Esophagus mucosa (tissue), 1 donor: ENCODE measurements at places on chromosomes 11 and 22.

- ATAC-seq = no peak
Measured at GRCh38 chr11:57161351-57161750, 20.4 kb upstream of the LRRC55 start.

GRCh38 chr22:39535357-39535725 is 2.8 kb upstream of the RPS19BP1 start:
- no peak for ATAC-seq

DNA sequence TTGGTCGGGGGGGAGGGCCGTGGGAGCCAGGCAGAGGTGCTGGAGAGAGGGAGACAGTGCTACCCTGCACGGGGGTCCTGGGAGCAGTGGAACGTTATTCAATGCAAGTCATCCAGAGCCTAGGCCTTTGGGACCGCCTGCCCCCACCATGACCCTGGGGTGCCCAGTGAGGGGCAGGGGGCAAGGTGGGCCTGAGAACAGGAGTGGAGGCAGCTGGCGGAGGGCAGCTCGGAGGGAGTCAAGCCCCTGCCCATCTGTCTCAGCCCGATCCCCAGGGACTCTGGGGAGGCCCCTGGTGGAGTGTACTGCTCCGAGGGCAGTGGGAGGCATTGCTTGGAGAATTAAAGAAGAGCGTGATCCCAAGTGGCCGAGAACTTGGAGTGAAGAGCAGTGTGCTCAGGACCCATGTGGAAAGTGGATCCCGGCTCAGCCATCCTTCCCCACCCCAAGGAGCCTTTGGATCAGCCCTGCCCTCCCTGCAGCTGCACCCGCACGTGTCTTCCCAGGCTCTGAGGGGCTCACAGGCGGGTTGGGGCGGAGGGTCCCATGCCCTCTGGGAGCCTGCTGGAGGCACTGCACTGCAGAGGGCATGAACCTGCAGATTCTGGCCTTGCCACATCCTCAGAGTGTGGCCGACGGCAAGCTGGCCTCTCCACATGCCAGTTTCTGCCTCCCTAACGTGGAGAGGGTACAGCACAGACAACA is 34.0 kb upstream of the SMIM38 start:
- no peak for ATAC-seq

GRCh38 chr11:13465909-13466371 is 2.9 kb upstream of the BTBD10 start:
- ATAC-seq = no peak

DNA sequence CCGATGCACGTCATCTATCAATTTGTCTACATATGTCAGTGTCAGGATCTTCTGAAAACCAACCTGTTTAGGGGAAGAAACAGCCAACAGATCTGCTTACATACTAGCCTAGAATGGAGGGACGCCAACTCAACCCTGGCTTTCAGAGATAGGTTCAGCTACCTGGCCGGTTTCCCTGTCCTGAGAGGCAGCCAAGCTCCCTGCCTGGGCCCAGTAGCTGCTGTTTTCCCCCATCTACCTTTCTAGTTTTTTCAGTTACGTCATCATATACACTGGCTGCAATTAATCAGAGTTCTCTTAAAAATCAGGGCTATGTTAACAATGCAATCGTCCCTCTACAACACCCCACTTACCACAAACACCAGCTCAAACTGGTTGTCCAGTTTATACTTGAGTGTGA is 1.0 kb downstream of the SRPRA start:
- ATAC-seq = no peak

DNA sequence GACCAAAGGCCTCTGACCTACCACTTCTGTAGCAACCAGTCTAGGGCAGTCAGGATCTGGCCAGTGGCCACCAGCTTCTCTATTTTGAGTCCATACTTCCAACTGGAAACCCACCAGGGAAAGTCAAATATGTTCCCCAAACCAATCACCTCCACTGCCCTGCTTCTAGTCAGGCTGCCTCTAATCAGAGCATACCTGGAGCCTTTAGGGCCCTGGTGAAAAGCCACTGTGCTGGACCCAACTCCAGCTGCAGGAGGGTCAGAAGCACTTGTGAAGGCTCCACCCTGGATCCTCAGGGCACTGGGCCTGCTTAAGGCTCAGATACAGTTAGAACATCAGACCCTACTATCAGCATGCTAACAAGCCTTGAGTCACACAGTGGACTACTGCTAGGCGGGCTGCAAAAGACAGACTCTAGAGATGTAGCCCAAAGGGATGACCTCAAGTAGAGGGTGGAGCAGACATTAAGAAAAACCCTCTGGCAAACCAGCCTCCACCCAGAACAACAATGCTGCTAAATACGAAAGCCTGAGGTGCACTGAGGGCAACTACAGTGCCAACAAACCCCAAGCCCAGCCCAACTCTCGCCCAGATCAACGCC is 69.2 kb downstream of the DGCR2 start:
- ATAC-seq = no peak

DNA sequence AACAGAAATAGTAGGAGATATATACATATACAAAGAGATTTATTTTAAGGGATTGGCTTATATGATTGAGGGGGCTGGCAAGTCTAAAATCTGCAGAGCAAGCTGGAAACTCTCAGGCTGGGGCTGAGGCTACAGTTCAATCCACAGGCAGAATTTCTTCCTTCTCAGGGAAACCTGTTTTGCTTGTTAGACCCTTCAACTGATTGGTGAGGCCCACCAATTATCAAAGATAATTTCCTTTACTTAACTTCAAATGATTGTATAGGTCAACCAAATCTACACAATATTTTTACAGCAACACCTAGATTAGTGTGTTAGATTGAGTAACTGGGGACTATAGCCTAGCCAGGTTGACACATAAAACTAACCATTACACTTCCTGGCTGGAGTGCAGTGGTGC is 4.7 kb upstream of the PLEKHB1 start:
- ATAC-seq = no peak

- ATAC-seq = no peak
Measured at GRCh38 chr11:103832762-103833161, 203.7 kb upstream of the DDI1 start.

DNA sequence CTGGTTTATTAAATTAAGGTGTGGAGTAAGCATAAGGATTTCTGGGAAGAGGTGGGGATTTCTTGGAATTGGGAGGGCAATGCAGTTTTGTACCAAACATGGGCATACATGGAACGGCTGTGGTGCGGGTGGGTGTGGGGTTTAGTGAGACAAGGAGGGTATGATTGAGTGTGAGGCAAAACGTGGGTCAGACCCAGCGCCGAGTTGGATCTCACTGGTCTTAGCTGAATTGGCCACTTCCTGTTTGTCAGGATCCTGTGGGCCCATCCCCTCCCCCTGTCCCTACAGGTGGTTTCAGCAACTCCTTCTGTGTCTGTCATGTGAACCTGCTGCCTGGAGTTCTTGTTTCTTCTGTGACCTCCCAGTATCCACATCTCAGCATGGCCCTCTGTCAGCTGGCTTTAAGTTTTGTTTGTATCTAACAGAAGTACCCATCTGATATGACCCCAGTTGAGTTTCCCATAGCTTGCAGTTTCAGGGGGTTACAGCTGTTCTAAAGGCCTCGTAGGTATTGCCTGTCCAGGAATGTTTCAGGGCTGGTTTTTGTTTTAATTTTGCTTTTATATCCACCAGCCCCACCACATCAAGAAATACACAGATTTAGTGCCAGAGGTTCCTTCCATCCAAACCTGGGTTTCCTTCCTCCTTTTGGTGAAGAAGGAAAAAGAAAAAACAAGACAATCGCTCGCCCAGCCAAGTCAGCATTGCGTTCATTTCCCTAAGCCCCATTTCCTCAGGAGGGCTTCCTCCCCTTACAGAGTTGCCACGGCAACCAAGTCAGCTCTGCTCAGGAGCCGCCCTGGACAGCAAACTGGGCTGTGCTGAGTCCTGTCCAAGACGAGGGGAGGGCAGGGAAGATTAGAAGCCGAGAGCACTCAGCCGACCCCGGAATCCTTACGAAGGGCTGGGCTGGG is 6.0 kb downstream of the APOL1 start:
- ATAC-seq = no peak

DNA sequence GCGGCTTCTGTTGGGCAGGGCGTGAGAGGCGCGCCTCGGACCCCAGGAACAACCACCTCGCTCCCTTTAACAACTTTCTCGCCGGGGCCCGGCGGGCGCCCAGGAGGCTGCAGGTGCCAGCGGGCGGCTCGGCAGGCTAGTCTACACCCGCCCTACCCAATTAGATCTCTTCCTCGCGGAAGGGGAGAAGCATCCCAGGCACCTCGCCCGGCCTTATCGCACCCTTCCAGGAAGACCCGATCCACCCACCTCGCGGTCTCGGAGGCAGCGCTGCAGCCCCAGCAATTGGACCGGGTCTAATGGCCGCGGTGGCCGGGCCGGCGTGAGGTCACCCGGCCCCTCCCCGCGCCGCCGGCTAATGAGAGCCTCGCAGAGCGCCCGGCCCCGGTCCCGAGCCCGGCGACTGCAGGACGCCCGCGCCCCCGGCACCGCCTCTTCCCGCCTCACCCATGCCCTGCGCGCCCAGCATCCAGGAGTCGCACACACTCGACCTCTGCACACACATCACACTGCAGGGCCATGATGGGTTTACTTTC is at the start of gene PLAAT3:
Gene PLAAT3 (minus strand): TSS at position 298 of the 536 bp plus-strand sequence. CDS start 419 bp downstream, outside the sequence.
- ATAC-seq = peak; percentile 77

GRCh38 chr11:47000033-47000432 is 63.5 kb downstream of the CSTPP1 start:
- ATAC-seq = no peak

DNA sequence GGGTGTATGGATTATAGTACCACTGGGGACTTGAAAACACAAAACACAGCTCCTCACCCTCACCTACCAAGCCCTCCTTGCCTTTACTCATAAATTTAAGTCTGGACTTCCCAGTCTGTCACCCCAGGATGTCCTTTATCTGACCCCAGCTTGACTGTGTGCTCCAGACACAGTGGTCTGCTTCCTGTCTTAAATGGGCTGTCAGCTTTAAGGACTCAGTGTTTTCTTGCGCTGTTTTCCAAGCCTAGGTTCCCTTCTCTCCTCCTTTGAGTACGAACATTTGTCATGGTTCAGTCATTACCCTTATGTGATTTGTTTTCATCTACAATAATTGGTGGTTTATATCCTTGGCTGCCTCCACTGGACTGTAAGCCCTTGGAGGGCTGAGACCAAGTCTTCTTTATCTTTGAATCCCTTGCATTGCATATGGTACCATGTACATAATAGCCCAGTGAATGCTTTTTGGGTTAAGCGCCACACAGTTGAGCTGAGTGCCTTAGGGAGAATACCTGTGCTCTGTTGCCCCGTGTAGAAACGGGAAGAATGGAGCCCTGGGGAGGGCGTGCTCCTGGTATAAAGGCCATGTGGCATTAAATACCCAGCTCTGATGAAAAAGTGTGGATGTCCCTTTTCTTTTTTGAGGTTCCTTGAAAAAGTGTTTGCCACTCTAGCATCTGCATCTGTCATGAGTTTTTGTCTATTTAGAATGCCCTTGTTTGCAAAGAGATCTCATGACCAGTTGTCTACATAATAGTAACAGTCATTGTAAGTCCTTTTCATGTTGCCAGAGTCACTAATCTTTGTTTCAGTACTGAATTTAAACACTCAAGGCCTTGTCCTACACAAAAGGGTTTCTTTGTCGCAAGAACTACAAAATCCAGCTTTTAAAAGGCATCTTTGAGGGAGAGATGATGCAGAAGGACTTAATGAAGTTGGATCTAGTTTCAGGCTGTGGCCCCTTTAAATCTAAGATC is 14.0 kb downstream of the PANX1 start:
- no peak for ATAC-seq

- no peak for ATAC-seq
Measured at GRCh38 chr22:32781695-32782094, 19.8 kb upstream of the TIMP3 start.

GRCh38 chr11:86039094-86039493 is 29.8 kb downstream of the PICALM start:
- no peak for ATAC-seq

DNA sequence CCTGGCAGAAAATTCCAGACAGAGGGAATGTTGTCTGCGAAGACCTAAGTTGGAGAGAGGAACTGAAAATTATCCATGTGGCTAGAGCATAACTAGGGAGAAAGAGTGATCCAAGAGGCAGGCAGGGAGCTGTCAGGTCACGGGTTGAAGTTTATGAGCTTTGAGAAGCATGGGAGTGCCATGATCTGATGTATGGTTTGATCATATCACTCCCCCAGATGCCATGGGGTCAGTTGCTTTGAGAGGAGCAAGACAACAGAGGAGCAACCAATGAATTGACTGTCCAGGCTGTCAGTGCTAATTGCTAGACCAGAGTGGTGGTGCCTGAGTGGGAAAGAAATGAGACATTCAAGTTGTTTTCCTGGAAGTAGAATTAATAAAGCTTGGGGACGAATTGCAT is 54.0 kb downstream of the CYB5R2 start:
- ATAC-seq = no peak

DNA sequence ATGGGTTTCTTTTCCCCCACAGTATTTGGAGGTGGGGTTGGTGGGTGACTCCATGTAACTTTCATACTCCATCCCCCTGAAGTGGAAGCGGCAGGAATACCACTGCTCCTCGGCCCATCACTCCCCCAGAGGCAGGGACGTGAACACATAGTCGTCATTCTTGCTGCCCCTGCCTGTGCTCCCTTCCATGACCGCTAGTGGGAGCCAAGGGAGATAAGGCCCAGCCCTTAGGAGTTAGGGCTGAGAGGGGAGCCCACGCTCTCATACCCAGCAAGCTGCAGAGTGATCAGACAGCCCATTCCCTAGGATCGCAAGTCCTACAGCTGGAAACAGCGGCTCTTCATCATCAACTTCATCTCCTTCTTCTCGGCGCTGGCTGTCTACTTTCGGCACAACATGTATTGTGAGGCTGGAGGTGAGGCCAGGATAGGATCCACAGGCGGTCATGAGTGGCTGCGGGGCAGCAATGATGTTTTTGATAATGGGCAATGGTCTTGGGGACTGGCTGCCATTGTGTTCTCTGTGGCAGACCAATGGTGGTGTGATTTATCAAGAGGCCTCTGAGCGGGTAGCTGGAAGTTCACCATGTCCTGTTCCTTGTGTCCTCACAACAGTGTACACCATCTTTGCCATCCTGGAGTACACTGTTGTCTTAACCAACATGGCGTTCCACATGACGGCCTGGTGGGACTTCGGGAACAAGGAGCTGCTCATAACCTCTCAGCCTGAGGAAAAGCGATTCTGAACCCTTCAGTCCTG is 15.9 kb downstream of the RHOG start:
- ATAC-seq = peak; percentile 45

DNA sequence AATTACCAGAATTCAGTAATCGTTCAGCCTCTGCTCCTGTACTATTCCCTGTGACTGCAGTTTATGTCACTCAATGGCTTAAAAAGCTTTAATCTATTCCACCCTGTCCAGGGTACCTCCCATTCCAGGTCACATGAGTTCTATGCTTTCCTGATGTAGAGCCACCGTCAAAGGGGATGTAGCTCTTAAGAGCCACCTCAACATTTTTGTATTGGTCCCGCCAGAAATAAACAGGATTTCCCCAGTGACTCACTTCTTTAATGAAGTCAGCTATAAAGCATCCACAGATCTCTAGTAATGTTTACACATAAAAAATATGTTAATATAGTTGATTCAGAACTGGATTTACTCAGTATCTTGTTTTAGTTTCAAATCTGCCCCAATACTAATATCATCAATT is 1.3 kb upstream of the OR8D1 start:
- no peak for ATAC-seq

GRCh38 chr22:49925525-49926128 is 7.2 kb downstream of the CRELD2 start:
- ATAC-seq = no peak
